ENCODE measurements at places on chromosomes 2 and 18.

DNA sequence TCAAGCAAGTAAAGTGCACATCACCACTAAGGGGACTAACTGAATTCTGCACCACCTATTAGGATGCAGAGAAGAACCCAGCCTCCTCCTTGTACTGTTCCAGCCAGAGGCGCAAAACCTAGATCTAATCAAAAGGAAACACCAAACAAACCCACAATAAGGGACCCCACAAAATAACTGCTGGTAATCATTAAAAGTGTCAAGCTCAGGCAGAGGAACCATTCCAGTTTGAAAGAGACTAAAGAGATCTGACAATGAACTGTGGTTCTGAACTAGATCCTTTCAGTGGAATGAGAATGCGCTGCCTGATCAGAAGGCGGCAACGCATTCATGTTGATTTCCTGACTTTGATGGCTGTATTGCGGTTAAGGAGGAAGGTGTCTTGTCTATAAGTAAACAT lies 16.8 kb downstream of the HDLBP start:
- no peak for DNase-seq

DNA sequence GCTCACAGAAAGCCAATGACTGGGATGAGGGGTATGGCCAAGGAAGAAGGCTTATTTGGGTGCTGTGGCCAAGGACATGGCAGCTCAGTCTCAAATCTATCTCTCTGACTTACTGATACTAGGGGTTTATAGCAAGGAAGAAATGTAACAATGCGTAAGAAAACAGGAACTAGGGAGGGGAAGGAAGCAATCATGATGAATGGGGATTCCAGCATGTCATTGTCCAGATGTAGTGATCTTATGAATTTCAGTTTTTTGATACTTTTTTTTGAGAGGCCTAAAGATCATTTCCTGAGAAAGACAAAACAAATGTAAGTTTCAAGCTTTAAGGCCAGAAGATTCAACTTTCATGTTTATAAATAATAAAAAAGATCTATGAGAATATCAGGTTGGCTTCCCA lies 298.6 kb upstream of the FAM98A start:
- DNase-seq, result no peak

DNA sequence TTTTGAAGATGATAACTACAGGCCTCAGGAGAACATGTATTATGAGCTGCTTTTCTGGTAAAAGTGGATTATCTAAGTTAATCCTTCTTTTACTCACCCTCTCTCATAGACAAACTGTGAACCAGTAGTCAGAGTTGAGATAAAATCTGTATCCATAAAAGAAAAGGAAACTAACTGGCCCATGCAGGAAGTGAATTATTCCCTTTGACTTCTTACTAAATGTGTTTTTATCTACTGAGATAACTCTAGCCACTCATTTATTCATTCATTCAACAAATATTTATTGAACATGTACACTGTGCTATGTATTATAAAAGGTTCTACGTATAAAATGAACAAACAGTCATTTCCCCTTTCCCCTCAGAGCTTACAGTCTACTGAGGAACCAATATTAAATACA lies 10.0 kb downstream of the WDR35 start:
- DNase-seq, result no peak

DNA sequence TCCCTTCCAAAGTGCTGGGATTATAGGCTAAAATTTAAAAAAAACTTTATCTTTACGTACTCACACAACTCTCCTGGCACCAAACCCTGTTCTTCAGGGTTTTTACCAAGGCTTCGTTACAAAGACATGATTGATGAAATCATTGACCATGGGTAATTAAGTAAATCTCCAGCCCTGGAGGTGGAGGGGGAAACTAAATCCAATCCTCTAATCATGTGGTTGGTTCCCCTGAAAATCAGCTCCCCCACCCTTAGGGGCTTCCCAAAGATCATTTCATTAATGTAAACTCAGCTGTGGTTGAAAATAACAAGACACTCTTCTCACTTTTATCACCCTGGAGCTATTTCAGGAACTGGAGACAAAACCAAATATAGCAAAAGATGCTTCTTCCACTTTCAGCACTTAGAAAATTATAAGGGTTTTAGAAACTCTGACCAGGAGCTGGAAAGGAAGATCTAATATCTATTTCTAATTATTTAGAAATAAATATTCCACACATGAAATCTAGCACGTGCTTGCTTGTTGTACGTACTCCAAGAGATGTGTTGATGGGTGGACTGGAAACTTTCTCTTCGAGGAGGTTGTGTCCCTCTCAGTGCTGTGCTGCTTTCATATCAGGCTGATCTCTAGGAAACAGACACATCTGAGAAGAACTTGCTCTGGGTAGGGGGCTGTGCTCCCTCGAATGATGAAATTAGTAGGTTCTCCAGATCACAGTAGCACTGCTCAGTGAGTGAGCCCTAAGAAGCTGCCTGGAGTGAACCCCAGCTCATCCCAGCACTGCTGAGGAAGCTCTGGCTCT lies 67.2 kb downstream of the SMAD4 start:
- DNase-seq, result no peak

GRCh38 chr2:152571048-152571766 lies 146.1 kb downstream of the PRPF40A start:
- no peak for DNase-seq

- no peak for DNase-seq
Observed at GRCh38 chr2:9525266-9525665, 30.4 kb downstream of the ADAM17 start.

GRCh38 chr2:27622921-27623384 lies 5.9 kb downstream of the CCDC121 start:
- peak; percentile 24 for DNase-seq

GRCh38 chr2:234827096-234827860 lies 124.5 kb upstream of the SH3BP4 start:
- DNase-seq, result no peak

- DNase-seq, result no peak
Observed at GRCh38 chr18:23283916-23284430, 148.7 kb downstream of the CABLES1 start.

- DNase-seq, result no peak
Observed at GRCh38 chr2:219128396-219128795, 32.2 kb downstream of the NHEJ1 start.

DNA sequence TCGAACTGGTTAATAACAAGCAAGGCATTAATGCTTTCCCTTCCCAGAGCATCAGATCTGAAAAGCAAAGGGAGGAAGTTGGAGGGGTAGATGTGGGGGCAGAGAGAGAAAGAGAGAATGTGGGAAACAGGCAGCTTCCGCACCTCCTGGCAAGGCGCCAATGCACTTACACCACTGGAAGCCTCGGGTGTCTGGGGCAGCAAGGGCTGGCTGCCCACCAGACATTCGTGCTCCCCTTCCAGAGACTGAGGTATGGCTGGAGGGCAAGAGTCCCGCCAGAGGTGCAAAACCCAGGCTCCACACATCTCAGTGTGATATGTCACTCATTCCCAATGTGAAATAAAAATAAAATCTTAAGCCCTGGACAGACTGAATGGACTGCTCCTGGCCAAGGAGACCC lies 46.4 kb downstream of the TEX51 start:
- no peak for DNase-seq
